ENCODE measurements at places on chromosomes 1 and 21.

- no peak for DNase-seq
These were observed 161.2 kb downstream of the NCAM2 start for GRCh38 chr21:21159253-21159899.

DNA sequence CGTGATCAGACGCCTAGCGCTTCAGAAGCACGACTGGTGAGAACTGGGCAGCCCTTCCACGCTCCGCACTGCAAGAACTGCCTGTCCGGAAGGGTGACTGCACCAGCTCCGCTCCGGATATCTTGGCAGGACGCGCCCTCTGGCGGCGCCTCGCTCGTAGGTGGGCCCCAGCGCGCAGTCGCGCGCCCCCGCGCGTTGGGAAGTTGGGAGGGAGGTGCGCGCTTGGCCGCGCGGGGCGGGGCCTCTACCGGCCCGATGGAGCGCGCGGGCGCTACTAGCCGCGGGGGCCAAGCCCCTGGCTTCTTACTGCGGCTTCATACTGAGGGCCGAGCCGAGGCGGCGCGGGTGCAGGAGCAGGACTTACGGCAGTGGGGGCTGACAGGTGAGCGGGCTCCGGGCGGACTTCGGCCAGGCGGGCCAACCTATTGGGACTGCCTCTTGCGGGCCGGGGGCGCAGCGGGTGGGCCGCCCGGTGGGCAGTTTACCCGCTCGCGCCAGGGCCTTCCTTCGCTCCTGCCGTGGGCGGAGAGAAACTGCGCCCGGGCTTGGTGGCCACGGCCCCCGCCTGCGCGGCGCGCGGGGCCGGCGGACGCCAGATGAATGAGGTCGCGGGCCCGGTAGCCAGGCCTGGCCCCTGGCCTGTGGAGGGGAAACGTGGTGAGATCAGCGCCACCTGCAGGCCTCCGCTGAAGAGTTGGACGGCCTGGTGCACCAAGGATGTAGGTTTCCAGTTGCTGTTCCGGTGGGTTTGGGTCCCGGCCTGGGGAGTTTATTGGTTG lies at the start of gene CHD1L:
Gene CHD1L, plus strand, starts transcription at position 236 of the 779 bp plus-strand sequence. Its CDS starts 20 bp downstream, at position 256.
- DNase-seq = peak; percentile 77

- DNase-seq = no peak
These were observed 52.7 kb upstream of the ADARB1 start for GRCh38 chr21:45021428-45022347.

DNA sequence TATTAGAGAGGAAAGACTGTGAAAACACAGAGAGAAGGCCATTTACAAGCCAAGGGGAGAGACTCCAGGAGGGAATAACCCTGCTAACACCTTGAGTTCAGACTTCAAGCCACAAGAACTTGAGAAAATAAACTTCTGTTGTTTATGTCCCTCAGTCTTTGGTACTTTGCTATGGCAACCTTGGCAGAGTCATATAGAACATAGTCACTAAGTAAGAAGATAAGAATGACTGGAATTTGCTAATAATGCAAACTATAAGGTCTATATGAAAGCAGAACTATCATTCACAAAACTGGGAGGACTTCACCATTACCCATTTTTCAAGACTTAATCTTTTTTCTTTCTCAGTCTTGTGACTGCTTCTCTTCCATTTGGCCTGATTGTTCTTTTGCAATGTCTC lies 767.3 kb upstream of the ADAMTS5 start:
- DNase-seq = no peak

GRCh38 chr21:14533499-14534428 lies 12.4 kb downstream of the SAMSN1 start:
- no peak for DNase-seq

GRCh38 chr1:174623324-174624035 lies 175.7 kb downstream of the GPR52 start:
- no peak for DNase-seq

DNA sequence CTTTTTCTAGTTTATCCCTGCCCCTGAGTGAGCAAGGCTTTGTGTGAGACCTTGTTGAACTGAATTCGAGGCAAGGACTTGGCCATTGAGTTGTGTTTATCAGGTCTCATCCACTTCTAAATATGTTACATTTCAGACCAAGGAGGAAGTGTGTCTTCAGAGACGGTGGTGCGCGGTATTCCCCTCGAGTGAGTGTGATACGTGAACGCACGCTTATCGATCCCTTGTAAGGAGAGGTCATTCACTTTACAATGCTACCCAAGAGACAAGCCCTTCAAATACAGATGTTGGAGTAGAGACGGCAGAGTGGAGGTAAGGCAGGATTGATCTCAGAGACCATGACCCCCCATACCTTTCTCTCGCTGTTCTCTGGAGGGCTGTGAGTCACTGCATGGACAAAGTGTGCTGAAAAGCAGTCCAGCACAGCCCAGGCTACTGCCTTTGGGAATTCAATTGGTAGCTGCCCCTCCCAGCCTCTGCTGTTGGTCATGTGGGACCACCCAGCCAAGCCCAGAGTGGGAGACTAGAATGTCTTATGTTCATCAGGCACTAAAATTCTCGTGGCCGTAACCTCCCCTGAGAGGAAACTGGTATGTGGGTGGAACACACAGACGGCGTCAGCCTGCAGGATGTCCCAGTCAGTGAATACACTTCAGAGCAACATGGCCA lies 16.3 kb upstream of the MTARC1 start:
- DNase-seq = no peak

DNA sequence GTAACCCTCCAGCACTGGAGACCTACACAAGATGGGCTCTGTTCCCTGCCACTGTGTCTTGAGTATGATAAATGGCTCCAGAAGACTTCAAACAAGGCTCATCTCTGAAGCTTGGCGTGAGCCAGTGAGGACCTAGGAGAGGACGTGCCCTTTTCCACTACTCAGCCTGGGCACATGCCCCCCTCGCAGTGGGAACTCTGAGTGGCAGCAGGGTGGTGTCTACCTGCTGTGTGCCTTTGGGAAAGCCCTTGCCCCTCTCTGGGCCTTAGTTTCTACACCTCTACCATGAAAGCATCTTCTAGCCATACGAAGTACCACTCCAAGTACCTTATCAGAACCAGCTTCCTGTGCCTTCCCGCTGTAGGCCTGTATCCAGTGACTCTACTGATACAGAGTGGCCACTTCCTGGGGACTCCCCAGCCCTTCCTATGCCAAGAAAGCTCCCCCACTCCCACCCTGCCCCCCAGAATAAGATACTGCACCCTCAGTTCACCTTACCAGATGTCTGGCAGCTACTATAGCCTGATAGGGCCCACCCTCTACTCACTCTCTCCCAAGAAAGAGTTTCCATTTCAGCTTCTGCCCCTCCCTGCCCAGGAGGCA lies 3.1 kb upstream of the MOB3C start:
- DNase-seq = no peak

DNA sequence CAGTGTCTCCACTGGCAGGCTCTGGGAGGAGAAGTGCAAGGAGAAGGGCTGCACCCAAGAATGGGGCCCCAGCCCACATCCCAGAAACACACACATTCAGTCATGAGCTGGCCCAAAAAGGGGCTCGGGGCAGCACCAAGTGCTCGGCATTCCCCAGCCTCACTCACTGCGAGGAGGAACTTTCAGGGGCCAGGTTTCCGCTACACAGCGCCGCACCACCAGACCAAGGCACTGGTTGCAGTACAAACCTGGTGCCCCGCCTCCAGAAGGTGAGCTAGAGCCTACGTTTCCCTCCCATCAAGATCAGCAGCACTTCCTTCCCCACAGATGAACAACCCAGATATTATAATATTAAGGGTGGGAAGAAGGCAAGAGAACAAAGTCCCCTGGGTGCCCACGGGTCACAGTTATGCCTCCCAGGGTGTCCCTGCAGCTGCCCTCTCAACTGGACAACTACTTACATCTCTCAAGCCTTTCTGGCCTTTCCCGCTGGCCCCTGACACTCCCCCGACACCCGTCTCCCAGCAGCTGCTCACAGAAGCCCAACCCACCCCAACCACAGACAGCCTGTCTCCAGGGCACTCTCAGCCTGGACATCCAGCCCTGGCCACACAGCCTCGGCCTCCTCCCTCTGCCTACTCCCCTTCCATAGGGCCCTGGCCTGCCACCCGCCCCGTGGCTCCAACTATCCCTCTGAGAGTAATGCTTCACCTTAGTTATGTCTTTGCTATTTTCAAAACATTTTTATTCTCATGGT lies 3.8 kb downstream of the PBXIP1 start:
- no peak for DNase-seq

GRCh38 chr21:29803191-29803590 lies 136.6 kb downstream of the GRIK1 start:
- no peak for DNase-seq

DNA sequence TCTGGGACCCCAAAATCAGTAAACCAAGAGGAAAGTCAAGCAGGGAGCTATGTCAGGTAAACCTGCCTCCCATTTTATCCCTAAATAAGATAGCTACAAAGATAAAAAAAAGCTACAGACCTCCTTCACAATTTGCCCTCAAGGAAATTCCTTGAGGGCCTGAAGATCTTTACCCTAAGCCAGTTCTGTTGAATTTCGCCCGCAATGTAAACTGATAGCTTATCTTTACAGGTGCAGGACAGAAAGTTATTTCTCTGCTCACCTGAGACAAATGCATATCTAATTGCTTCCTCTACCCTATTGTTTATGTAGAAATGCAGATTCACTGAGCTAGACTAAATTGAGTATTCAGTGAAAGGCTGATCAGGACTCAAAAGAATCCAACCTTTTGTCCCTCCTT lies 153.4 kb upstream of the CHRM3 start:
- DNase-seq = no peak

- DNase-seq = no peak
These were observed at the start of gene CHRM3 for GRCh38 chr1:239386453-239387303. CHRM3 (plus strand) TSS chr1:239386568; CDS start chr1:239907452, 520,884 bp downstream.

DNA sequence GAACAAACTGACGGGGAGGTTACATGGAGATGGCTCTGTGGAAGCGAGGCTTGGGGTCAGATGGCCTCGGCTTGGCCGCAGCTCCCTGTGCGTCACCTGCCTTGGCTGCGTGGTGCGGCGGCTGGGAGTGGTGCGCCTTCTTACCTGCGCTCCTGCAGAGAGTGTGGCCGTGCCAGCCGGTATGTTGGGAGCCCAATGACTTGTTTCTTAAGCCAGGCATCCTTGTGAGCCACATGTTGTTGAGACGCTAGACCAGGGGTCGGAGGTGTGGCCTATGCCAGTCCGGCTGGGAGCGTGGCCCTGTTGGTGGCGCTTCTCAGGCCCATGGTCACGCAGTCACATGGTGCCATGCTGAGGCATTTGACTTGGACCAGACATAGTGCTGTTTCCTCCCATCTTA lies 10.5 kb downstream of the SLX9 start:
- no peak for DNase-seq

- DNase-seq = no peak
These were observed 19.3 kb upstream of the POFUT2 start for GRCh38 chr21:45306832-45307571.

DNA sequence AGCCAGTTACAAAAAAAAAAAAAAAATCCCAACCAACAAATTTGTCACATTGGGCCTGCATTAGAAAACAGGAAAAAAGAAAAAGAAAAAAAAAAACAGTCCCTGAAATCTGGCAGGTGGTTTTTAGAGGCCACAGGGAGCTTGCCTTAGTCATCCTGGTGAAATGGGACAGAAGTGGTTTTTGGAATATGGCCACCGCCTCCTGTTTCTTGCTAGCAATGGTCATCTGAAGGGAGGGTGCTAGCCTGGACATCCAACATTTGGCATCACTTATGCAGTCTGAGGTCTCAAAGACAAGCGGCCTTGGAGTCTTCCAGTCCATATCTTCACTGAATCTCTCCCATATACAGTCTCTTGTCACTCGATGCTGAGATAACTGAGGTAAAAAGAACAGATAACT lies 20.1 kb upstream of the NKAIN1 start:
- DNase-seq = no peak

DNA sequence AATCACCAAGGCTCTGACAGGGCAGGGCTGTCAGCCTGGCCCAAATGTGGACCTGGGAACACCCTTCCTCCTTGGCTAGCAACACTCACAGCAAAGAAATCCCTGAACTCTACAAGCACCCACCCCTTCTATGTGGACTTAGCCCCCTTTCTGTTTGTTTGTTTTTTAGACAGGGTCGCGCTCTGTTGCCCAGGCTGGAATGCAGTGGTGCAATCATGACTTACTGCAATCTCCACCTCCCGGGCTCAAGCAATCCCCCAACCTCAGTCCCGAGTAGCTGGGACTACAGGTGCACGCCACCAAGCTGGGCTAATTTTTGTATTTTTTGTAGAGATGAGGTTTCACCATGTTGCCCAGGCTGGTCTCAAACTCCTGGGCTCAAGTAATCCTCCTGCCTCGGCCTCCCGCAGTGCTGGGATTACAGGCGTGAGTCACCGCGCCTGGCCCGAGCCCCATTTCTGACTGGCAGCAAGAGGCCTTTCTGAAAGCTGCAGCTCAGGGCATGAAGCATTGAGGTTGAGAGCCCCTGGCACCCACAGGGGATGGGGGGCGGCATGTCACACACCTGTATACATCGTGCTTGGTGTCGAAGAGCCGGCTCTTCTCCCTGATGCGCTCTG lies 16.2 kb downstream of the RIPK4 start:
- DNase-seq = no peak

- DNase-seq = no peak
These were observed 7.6 kb downstream of the KCNJ6 start for GRCh38 chr21:37908691-37909090.

DNA sequence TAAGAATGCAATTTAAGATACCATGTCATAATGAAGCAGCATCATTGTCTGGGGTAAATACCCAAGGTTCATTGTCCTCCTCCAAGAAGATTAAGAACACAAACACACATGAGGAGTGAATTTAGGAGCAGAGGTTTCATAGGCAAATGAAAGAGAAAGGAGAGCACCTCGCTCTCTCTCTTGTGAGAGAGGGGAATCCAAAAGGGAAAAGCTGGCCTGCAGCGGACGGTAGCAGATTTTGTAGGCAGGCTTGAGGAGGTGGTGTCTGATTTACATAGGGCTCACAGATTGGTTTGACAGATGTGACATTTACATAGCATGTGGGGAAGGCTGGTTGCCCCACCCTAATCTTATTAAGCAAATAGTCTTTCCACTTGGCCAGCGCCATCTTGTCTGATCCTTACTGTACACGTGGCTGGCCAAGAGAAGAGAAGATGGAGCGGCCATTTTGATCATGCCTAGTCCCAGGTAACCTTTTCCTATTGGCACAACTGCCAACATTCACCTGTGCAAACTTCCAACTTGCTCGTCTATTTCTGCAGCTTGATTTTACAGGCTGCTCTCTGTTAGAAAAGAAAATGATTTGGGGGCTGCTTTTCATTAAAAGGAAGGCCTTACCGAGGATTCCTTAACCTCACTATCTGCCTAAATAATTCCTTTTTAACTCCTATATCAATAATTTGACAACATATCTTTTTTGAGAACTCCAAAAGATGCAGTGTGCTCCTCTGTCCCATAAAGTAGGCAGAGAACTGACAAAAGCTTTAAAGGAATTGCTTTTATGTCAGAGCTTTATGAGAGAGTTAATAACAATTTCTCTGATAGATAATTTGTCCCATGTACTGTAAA lies 16.0 kb upstream of the LRRC7 start:
- DNase-seq = no peak

GRCh38 chr1:2417083-2417832 lies 4.9 kb upstream of the PEX10 start:
- DNase-seq = no peak
